ENCODE measurements at places on chromosomes 12 and 14. TPM values are rescaled to one million over a fixed set of nuclear protein-coding genes. Genes with fewer than 3 reads are reported as not detected.

The PTPRB gene
- total RNA-seq = 3.6 TPM

The EFS gene
- 10.8 TPM for total RNA-seq

The DDX51 gene
- 9.4 TPM for total RNA-seq

The GOLGA5 gene
- 35.4 TPM for total RNA-seq

The KRT6A gene
- total RNA-seq = not detected

The KCNC2 gene
- not detected for total RNA-seq

The TAS2R8 gene
- 0.45 TPM for total RNA-seq

The MYO1H gene
- total RNA-seq = not detected

GRCh38 chr12:51820526-51821439, 27.7 kb downstream of the FIGNL2 start:
- no peak for DNase-seq

DNA sequence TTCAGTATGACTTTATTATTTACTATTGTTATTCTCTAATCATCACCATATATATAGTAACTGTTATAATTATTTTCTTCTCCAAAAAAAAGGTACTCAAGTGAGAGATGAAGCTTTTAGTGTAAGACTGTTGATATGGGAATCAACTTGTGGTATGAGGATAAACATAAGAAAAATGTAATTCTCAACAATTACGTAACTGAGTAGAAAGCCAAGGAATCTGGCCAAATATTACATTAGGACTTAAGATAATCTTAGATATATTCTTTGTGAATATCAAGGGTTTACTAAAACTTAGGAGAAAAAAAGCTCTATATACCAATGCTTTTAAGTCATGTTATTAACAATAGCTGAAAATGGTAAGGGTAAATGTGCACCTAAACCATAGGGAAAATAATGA, 13.3 kb downstream of the SENP1 start:
- DNase-seq = peak; percentile 65

- DNase-seq = peak; percentile 46
Observed at GRCh38 chr14:32513571-32514009, 184.5 kb downstream of the AKAP6 start.

GRCh38 chr12:76719171-76720041, 44.5 kb upstream of the ZDHHC17 start:
- DNase-seq = peak; percentile 65

DNA sequence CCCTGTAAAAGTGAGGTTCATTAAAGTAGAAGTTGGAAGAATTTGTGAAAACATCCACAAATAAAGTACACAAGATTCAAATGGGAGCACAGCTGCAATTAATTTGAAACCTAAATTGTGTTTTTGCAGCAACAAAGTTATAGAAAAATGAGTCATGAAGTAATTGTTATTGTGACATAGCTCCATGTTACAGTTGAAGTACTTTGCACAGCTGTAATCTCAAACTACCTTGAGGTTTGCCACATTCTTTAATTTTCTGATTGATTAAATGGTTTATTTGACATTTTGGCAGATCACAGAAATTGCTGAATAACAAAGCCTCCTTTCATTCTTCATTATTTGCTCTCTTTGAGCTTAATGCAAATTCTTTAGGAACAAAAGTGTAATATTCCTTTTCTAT, 111.3 kb downstream of the RMST start:
- no peak for DNase-seq

DNA sequence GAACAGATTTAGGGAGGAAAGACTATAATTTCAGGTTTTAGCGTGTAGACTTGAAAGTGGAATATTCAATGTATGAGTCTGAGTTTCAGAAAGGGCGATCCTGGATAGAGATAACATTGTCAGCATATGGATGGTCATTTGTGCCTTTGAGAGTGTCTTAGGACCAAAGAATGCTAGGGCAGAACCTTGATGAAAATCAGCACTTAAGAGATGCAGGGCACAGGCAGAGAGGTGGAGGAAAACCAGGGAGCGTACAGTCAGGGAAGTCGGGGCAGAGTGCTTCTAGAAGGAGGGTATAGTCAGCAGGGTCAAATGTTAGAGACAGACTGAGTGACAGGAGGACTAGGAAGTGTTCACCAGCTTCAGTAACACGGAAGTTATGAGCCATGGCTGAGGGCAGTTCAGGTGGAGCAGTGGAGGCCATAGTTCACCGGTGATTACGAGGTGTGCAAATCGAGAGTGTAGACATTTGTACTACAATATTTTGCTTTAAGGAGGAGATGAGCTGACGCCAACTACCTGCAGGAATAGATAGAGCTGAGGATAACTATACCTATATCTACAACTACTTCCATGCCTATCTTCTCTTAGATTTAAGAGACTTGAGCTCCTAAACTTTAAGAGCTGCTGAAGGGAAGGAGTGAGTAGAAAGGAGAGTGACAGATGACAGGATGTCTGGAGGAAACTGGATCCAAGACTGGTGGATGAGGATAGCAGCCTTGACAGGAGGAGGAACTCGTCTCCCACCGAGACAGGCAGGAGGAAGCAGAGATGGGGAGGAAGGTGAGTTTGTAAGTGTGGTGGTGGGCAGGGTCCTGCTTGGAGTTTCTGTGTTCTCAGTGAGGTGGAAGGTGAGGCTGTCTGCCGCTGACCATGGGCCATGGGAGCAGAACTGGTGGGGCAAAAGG, 6.5 kb downstream of the CBLN3 start:
- no peak for DNase-seq

DNA sequence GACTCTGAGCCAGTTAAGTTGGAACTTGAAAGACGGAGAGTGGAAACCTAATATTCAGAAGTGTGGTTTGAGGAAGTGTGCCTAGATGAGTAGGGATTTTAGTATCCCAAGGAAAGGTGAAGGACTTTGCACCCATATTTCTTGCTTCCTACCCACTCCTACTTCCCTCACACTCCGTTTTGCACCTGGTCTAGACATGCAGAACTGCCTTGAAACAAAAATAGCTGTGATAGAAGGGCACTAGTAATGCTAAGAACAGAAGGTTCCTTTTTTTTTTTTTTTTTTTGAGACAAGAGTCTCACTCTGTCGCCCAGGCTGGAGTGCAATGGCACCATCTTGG, 732 bp upstream of the ARF3 start:
- no peak for DNase-seq

- no peak for DNase-seq
Observed at GRCh38 chr14:44634692-44635091, 127.6 kb upstream of the FSCB start.

DNA sequence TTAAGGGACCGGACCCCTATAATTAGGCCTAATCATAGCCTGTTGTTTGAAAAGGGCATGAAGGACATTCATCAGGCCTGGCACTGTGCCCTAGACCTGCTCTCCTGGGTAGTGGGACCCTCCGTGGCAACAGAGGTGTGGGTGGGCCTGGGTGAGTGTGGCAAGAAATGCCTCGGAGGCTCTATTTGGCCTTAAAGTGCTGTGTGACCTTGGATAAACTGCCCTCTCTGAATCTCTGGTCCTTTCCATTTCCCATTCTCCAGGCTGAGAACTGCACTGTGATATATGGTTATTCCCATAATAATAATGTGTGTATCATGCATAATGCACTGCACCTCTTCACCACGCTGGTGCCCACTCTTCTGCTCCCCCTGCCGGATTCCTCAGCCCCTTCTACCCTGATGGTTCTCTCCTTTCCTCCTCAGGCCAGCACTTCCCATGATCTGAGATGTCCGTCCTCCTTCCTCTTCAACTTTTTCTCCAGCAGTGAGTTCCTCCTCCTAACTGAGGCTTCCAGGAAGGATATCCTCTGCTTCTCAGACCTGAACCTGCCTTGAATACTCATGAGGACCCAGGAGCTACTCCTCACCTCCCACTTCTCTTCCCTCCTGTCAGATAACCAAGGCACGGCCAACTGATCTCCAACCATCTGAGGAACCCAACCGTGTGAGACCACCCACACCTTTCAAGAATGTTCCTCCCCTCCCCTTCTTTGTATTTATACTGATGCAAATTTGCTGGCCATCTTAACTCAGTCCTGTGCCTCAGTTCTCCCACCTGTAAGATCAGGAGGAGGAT, 111.0 kb upstream of the PZP start:
- DNase-seq = no peak

GRCh38 chr12:94586589-94587259, 63.6 kb downstream of the TMCC3 start:
- DNase-seq = peak; percentile 63

- no peak for DNase-seq
Observed at GRCh38 chr14:62409169-62409568, 636.1 kb downstream of the KCNH5 start.

Data from fibroblast of the aortic adventitia (primary cell).